ENCODE measurements at places on chromosomes 5 and 9. TPM values are rescaled to one million over a fixed set of nuclear protein-coding genes. Genes with fewer than 3 reads are reported as not detected.

The PAIP1 gene
- 81.2 TPM for total RNA-seq

The HNRNPAB gene
- total RNA-seq, result 62.9 TPM

The SHB gene
- 26.5 TPM for total RNA-seq

The WNT8A gene
- not detected for total RNA-seq

The TMEM215 gene
- not detected for total RNA-seq

The DMGDH gene
- 7.3 TPM for total RNA-seq

The RPL37 gene
- total RNA-seq, result 164 TPM

The NUDT2 gene
- total RNA-seq, result 18.4 TPM

DNA sequence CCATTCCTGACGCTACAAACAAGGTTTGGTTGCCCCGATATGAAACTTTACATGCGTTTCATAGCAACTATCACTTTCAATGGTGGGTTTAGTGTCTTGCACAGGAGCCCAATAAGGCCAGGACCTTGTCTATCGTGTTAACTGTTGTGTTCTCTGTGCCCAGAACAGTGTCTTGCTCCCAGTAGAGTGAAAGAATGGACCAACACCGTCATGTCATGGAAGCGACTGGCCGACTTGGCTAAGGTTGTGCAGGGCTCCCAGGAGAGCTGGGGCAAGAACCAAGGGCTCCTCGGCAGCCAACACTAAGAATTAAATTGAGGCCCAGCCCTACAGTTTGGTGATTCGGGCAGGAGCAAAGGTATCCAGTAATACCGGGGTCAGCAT lies 498 bp upstream of the ARHGEF37 start:
- no peak for DNase-seq

DNA sequence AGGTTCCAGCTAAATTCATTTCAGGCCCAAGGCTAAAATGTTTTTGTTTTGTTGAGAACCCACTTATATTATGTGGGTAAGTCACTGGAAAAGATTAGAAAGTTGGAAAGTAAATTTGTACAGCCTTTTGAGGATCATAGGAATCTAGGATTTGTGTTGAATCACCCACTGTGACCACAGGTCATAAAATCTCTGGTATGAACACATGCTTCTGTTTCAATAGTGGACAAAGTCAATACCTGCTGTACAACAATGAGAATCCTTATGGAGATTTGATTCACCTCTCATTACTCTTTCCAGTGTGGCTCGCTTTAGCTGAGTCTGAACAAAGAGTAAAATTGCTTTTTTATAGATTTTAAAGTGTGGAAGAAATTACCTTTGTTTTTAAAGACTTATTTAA lies 369.5 kb downstream of the TMEM167A start:
- DNase-seq, result no peak

- no peak for DNase-seq
Observed at GRCh38 chr5:42059778-42060464, 134.8 kb downstream of the FBXO4 start.

DNA sequence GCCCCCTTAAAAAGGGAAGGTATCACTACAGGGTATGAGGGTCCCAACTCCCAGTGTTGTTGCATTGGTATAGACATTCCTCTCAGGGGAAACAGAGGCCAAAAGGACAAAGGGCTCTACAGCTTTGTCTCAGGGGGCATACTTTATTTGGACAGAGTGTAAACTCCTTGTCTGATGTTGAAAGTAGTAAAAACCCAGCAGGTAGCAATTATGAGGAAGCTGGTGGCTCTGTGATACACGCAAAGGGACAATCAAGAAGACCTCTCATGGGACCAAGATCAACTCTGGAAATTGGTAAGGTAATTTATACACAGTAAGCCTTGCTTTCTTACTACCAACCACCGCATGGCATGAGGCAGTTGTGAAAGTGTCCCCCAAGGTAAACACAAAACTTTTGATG lies 764.6 kb downstream of the CDH12 start:
- DNase-seq, result no peak

GRCh38 chr5:153939101-153939500 lies 99.6 kb downstream of the FAM114A2 start:
- no peak for DNase-seq

DNA sequence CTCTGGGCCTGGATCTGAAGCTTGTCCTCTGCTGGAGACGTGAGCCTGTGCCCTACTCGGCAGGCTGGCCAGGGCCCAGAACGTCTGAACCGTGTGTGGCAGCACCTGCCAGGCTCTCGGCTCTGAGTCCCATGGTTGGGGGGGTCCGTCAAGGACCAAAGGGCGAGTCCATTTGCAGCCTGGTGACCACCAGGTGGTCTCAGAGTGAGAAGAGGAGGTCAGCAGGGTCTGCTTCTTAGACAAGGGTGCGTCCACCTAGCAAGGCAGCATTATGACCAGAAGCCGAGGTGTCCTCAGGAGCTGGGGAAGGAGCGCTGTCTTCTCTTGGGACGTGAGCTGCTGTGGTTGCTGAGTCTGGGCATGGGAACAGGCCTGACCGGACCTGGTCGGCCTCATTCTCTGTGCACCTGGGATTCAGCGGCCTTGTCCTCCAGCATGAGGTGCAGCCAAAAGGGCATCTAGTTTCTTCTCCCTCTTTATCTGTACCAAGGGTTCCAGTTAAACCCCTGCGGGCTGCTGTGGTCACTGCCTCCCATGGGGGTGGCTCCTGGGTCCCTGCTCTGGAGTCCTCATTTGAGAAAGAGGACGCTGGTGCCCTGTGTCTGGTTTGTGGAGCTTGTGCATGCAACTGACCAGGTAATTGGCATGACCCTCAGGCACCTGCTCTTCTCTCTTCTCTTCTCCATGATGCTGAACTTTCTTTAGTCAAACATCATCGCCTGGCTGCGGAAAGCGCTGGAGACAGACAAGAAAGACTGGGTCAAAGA lies 14.4 kb downstream of the EXOC3 start:
- DNase-seq, result no peak

- no peak for DNase-seq
Observed at GRCh38 chr5:154520861-154521453, 42.9 kb upstream of the HAND1 start.

- no peak for DNase-seq
Observed at GRCh38 chr5:1734908-1735289, 64.7 kb downstream of the MRPL36 start.

DNA sequence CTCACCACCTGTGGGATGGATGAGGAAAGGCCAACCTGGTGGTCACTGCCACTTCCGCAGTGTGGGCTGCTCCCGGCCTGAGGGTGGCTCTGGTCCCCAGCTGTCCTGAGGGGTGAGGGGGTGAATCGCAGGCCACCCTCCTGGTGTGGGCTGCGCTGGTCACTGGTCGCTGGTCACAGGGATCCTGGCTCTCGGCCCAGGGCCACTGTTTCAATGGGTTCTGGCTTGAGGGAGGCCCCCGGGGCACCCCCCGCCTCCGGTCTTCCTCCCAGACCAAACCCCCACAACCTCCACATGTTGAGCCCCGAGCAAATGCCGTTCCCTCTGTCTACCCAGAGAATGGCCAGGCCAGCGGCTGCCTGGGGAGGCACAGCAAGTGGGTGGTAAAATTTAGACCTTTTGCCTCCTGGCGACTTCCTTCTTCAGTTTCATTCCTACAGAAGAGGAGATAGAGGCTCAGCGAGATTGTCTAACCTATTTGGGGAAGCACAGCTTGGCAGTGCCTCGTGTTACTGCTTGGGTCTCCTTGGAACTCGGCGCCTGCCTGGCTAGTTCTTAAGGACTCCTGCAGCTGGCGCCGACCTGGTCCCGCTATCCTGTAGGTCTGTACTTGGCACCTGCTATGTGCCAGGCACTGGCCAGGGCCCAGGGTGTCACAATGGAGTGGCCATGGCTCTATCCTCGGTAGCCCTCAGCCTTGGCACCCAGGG lies 48.2 kb downstream of the RXRA start:
- DNase-seq, result no peak

DNA sequence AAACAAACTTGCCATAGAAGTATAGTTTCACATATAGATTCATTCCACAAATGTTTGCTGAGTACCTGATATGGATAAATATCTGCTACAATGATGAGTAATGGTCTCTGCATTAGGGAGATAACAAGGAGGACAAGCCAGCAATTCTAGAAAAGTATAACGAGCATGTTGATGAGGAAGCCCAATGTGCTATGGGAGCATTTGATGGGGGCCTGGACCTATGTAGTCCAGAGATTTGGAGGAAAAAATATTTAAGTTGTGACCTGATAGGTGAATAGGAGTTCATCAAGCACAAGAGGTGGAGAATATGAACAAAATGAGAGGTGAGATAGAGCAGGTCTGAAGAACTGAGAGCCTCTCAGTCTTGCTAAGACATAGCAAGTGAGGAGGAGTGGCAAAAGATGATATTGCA lies 14.4 kb upstream of the TMEM245 start:
- no peak for DNase-seq

DNA sequence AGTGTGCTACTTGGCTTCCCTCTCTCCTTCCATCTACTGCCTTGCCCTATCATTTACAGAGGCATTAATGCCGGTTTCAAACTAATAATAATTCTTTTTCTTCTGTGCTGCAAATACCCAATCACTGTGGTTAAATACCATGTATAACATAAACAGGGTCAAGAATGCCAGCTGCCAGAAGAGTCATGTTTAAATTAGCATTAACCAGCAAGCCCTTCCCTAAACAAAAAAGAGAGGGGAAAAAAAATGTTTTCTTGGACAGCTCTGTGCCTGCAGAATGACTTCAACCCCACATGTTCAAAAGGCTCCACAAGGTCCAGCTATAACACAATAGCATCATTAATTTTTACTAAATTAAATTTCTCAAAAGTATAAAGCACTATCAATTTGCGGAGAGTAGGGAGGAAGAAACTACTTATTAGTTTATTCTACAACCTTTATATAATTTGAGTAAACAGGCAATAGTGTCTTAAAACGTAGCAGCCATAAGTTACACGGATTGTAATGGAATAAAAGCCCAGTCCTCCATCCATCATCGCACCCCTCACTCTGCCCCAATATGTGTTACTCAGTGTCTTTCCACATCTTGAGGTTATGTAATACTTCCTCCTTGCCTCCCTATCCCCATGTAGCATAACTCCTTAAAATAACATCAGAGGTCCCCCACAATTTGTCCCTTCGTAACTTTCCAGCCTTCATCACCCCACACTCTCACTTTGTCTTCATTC lies 3.9 kb downstream of the LPAR1 start:
- no peak for DNase-seq

DNA sequence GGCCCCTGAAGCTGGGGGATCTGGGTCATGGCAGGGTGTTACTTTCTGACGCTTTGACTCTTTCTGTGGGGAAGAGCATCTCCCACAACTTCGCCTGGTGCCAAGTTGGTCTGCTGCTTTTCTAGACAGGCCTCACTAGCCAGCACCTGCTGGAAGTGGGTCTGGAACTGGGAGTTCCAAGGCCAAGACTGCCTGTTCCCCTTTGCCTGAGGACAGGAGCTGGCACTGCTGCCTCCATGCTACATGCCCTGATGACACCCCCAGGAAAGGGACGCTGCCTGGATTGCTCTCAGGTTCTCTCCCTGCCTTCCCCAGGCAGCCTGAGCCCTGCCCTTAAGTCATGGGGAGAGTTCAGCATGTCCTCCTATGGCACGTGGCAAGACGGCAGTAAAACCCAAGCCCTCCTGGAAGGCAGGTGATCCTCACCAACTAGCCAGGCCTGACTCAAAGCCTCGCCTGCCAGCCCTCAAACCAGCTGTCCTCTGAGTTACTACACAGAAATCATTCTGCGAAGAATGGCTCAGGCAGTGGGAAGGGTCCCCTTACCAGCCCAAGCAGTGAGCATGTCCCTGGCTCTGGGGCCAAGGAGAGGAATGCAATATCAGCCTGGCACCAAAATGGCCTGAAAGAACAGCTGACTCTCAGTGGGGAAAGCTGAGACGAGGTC lies 35.8 kb downstream of the SEC61B start:
- DNase-seq, result no peak

GRCh38 chr9:113350107-113350661 lies 843 bp downstream of the BSPRY start:
- no peak for DNase-seq

GRCh38 chr5:127429928-127430327 lies 87.5 kb upstream of the PRRC1 start:
- no peak for DNase-seq

DNA sequence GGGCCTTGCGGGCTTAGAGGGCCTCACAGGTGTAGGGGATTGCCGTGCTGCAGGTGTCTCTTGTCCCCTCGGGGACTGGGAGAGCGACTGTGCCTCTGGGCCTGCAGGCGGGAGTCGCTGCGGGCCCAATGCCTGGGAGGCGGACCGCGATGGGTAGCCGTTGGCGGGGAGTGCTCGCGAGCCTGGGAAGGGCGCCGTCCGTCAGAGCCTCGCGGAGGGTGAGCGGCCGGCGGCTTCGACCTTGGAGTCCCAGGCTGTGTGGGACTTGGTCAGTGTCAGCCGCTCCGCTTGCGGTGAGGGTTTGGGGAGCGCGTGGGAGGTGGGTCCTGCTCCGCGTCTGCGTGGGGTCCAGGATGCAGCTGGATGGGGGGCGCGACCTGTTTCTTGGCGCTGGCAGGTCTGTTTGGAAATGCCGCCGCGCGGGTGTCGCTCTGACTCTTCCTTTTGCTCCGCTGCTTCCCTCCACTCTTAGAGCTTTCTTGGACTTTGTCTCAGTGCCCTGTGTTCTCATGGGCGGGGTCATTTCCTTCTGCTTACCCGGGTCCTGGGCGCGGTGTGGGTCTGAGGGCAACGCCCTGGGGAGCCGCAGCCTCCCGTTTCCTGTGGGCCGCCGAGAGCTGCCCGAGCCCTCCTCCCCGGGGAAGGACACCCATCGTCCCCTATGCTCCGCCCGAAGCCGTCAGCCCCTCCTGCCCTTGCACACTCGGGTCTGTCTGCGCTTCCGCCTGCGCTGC lies 88.9 kb upstream of the CACNA1B start:
- no peak for DNase-seq

DNA sequence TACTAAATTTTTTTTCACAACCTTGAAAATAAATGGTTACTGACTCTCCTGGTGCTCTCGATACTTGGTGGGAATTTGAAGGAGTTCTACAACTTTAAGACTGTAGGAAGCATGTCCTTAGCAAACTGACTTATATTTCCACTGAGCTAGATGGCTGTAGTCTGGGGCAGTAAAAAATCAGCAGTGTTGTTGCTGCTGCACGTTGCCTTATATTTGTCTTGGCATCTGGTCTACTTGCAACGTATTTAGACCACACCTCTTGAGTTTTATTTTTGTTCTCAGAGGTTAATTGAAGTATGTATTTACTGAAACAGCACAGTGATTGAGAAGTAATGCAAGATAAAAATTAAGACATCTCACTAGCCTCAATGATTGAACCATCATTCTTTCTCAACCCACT lies 76.3 kb downstream of the ERMP1 start:
- no peak for DNase-seq

- no peak for DNase-seq
Observed at GRCh38 chr5:26553079-26553478, 485.3 kb downstream of the CDH9 start.

DNA sequence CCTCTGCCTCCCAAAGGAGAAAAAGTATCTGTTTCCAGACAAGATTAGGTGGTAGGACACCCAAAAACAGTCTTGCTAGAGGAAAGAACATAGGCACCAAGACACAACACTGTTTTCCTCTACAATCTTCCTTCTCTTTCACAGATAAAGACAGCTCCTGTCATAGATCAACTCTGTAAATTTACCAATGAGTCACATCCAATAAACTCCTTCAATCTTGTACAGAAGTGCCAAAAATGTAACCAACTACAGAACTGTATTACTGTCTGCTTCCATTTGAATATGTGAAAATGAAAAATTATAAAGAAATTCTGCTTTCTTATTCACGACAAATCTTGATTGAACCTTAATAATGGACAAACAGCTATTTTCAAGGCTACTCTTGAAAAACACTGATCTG lies 286.9 kb downstream of the PLK2 start:
- no peak for DNase-seq

- DNase-seq, result no peak
Observed at GRCh38 chr9:3920604-3921582, 379.0 kb downstream of the GLIS3 start.
